ENCODE measurements at places on chromosomes 2 and 18. TPM values are rescaled to one million over a fixed set of nuclear protein-coding genes. Genes with fewer than 3 reads are reported as not detected.

GRCh38 chr2:26884486-26884885, 36.6 kb downstream of the DPYSL5 start:
- no peak for DNase-seq

DNA sequence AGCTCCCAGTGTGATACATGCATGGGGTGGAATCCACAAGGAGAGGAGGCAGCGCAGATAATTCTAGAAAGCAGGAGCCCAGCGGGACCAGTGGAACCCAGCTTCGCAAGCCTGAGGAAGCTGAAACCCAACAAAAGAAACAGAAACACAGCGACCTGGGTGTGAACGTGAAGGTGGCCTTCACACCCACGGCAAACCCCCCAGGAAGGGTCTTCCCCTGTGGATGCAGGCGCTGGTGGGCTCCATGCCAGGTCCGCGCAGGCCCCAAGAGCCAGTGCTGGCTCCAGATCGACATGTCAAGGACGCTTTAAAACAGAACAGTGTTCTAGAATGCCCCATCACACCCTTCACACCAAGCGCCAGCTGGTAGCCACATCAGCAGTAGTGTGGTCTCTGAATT, 22.1 kb downstream of the KIF1A start:
- no peak for DNase-seq

- DNase-seq: no peak
Measured at GRCh38 chr2:27041752-27042151, 9.0 kb downstream of the TMEM214 start.

GRCh38 chr2:158211502-158211901, 109.8 kb downstream of the UPP2 start:
- DNase-seq: no peak

- DNase-seq: no peak
Measured at GRCh38 chr18:44625386-44625785, 55.3 kb upstream of the SETBP1 start.

GRCh38 chr2:149040451-149040850, 2.0 kb downstream of the LYPD6B start:
- peak; percentile 14 for DNase-seq

DNA sequence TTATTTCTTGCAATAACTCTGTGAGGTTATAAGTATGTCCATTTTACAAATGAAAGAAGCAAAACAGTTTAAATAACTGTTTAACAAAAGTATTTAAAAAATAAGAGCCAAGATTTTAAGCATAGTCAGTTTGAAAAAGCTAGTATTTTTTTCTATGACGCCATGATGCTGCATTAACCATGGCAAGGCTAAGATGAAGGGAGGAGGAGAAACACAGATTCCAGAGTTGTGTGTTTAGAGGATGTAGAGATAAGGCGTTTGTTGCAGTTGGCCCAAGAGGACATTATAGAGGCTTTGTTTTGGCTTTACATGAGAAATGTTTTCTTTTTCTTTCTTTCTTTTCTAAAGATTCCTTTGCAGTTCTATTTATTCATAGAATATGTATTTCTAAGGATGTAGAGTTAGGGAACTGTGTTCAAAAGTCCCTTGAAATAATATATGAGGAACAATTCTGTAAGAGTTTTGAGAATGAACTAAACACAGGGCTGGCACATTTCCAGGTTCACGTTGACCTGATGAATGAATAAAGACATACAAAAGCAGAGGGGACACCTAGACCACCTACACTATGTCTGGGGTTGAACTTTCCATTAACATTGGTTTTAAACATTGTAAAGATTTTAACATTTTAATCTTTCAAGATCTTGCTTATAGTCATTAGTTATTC, 244.2 kb downstream of the KCNS3 start:
- DNase-seq: no peak

GRCh38 chr2:189153619-189154018, 25.9 kb downstream of the COL5A2 start:
- DNase-seq: no peak

DNA sequence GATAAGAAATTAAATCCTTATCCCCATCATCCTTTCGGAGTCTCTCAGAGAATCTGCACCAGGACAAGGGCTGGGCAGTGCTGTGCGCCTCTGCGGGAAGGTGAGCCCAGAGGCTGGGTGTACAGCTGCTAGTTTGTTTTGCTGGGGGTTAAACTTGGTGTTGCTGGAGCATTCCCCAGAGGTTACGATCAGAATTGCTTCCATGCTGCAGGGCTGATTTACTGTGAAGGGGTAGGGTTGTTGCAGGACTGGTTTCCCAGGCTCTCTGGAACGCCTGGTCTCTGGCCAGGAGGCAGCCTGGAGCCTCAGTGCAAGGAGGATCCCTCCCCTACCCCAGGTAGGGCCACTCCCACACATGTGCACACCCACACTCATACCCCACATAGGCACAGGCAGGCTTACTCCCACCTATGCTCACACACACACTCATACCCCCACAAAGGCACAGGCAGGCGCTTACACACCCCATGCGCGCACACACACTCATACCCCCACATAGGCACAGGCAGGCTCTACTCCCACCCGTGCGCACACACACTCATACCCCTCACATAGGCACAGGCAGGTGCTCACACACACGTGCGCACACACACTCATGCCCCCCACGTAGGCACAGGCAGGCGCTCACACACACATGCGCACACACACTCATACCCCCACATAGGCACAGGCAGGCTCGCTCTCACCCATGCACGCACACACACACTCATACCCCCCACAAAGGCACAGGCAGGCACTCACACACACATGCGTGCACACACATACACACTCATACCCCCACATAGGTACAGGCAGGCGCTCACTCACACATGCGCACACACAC, 11.3 kb downstream of the CNNM4 start:
- no peak for DNase-seq

DNA sequence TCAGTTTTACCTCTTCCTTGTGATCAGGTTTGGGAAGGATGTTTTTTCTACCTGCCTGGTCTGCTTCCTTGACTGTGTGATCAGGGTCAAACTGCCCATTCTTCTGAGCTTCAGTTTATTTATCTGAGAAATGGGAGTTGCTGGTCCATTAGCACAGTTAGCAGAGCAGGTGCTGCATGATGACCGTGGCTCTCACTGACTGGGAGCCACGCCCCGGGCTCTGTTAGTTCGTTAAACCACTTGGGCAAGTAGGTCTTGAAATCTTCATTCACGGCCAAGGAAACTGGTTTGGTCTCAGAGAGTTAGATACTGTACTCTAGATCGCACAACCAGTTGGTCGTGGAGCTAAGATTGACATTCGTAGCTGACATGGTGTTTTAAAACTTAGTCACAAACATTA, 41.7 kb downstream of the INPP5D start:
- DNase-seq: no peak

DNA sequence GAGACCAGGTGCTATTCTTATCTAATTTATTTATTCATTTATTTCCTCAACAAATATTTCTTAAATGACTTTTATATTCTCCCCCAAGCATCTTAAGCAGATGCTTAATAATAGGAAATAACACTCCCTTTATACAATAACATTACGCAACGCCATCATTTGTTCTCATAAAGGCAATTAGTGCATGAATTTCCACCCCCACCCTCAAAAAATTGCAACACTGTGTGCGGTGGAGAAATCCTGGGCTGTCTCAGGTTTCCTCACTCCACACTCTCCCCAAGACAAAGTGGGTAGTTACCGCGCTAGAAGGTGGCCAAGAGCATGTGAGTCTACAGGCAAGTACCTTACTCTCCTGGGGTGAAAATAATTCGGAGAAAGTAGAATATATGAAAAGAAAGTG, 37.0 kb upstream of the CTDP1 start:
- no peak for DNase-seq

DNA sequence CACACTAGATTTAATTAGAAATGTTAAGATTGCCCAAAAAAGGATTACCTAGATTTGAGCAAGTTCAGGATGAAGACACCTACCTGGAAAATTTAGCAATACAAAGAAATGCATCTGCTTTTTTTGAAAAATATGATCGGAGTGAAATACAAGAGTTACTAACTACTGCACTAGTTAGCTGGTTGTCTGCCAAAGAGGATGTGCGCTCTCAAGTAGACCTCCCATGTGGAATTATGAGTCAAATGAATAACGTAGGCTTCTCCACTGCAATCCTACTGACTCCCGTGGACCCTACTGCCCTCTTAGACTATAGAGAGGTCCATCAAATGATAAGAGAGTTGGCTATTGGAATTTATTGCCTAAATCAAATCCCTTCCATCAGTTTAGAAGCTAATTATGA, 2.0 kb downstream of the ANKAR start:
- DNase-seq: no peak

The OTOF gene
- total RNA-seq: 0.22 TPM

The LINC00305 gene
- total RNA-seq: not detected

The OTX1 gene
- not detected for total RNA-seq

The CREG2 gene
- 0.88 TPM for total RNA-seq

The DNAJC10 gene
- 171 TPM for total RNA-seq

The GPBAR1 gene
- total RNA-seq: 0.60 TPM

The OTOS gene
- not detected for total RNA-seq
